NAMALWA (cell line): ENCODE measurements at places on chromosomes 3 and 15.

GRCh38 chr3:153680526-153680925, 440.7 kb upstream of the ARHGEF26 start:
- DNase-seq = no peak

- DNase-seq = no peak
Measured at GRCh38 chr3:186828340-186828739, 14.2 kb upstream of the ADIPOQ start.

GRCh38 chr3:190526787-190527762, 13.2 kb downstream of the IL1RAP start:
- DNase-seq = no peak

- DNase-seq = no peak
Measured at GRCh38 chr15:66654739-66655375, 47.2 kb upstream of the SMAD6 start.

- no peak for DNase-seq
Measured at GRCh38 chr15:100807028-100807427, 72.6 kb upstream of the ALDH1A3 start.

- DNase-seq = no peak
Measured at GRCh38 chr3:59922192-59922591, 872.4 kb upstream of the CFAP20DC start.

GRCh38 chr3:124774327-124774718, 44.1 kb downstream of the UMPS start:
- DNase-seq = no peak

DNA sequence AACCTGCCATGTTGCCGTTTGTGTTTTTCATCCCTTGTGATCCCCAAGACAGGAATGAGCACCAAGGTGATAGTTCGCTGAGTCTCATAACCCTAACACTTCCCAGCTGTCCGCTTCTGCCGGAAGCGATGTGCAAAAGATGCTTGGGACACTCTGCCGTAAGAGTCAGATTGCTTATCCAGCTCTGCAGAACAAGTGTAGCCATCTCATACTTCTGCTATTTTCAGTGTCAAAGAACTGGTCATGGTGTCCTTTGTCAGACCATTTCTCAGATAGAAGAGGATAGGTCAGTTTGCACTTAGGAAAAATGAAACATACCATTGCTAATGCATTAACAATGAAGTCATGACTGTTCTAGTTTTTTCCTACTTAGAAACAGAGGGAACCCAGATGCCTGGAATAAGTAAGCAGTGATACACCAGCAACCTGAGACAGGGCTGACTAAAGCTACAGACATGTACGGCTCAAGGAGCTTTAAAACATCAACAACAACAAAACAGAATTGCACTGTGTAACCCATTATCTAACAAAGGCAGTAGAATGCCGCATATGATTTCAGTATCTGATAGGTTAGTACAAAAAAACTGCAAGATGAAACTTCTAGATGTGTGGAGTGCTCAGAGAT, 134.0 kb upstream of the IL12A start:
- DNase-seq = no peak

- no peak for DNase-seq
Measured at GRCh38 chr3:168889666-168890065, 773.8 kb downstream of the MECOM start.

DNA sequence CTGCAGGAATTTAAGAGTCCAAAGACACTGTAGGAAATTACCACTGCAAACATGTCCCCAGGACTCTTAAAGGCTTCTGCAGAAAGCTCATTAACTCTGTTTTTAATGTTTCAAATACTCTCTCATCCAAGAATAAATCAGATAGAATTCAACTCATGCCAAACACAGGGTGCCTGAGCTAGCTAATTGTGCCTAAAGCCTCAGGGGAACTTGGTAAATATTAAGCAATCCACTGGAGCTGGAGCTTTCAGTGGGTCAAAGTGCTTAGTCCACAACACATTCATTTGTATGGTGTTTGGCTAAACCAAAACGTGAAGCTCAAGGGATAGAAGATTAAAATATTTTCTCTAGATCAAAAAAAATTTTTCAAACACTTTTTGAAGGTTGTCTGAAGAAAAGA, 131.4 kb downstream of the THRB start:
- DNase-seq = no peak

GRCh38 chr15:100941536-100941935, 22.4 kb downstream of the LRRK1 start:
- DNase-seq = no peak

GRCh38 chr3:187369089-187369447, 883 bp downstream of the RTP4 start:
- DNase-seq = no peak

DNA sequence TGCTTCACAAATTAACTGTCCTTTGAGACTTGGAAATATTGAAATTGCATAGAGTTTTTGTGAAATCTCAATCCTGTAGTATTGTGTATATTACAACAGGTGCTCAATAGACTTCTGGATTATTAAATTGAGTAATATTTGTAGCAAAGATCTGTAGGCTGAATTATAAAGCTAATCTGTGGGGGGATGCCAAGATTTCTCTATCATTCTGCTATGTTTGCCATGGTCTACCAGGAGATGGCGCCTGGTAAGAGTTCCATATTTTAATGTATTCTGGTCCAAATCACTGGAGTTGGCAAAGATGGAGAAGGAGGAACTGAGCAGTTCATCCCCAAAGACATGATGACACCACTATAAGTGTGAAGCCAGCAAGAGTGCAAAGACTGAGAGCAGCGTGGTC, 340.9 kb upstream of the TPRG1 start:
- DNase-seq = peak; percentile 15

DNA sequence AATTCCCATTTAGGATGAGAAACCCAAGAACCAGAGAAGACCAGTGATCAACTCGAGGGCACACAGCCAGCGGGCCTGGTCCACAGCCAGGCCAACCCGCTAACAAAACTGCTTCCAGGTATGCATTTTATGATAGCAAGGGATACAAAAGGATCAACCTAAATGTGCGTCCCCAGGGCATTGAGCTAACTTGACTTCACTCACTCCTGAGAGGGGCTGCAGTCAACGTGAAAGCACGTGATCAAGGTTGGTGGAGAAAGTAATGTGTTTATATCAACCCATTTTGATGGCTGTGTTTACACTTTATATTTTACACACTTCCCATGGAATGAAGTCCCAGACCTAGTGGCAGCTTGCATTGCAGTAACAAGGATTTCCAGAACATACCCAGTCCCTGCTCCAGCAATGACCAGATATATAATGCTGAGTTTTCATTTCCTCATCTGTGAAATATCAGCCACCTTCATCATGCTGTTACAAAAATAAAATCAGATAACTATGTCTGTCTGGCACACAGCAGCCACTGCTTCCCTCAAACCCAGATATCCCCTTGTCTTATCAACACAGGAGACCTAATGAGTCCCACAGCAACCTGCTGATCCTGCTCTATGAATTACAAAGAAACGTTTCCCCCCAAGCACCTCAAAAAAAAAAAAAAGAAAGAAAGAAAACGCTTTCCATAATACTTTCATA, 2.0 kb downstream of the KLHL6 start:
- peak; percentile 62 for DNase-seq

DNA sequence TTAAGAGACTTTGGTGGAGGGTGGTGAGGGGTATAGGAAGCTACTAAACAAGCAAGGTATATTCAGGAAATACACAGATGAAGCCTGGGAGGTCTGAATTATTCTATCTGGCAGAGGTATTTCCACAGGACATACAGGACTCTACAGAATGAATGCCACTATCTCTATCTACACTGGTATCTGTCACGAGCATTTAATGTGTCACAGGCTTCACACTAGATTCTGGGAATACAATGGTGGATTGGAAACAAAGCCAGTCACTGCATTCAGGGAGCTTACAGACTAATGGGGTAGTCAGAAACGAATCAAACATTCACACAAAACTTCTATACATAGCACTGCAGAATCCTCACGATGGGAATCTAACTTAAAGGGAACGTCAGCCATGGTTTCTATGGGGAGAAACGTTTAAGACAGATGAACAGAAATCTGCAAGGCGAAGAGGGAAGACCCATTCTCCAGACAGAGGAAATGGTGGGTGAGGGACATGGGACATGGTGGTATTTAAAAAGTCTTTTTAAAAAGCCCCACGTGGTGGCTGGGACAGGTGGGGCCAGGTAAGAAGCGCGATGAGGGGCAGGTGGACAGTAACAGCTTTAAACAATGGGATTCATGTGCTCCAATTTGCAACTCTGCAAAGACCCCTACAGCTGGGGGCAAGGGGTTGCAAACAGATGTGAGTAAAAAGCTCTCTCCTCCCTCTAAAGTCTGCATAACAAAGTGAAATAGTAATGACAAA, 16.5 kb downstream of the LRIG1 start:
- no peak for DNase-seq

- no peak for DNase-seq
Measured at GRCh38 chr3:49531715-49532114, 22.6 kb upstream of the BSN start.

DNA sequence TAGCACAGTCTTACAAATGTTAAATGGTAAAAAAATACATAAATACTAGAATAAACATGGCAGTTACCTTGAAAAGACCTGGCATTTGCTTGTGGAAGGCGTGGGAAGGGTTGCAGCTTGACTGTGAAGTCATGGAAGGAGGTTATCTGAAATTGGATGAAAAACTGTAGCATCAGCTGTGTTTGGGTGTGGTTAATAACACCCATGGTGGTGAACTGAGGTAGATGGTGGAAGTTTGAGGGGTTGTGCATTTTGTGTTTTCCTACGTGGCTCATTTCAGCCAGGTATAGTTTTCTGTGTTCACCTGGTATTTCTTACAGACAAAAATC, 46.5 kb downstream of the PSMD6 start:
- DNase-seq = no peak

- DNase-seq = peak; percentile 44
Measured at GRCh38 chr15:72285927-72286516, 13.7 kb upstream of the PARP6 start.

- DNase-seq = no peak
Measured at GRCh38 chr3:105891101-105891500, 22.3 kb upstream of the CBLB start.

DNA sequence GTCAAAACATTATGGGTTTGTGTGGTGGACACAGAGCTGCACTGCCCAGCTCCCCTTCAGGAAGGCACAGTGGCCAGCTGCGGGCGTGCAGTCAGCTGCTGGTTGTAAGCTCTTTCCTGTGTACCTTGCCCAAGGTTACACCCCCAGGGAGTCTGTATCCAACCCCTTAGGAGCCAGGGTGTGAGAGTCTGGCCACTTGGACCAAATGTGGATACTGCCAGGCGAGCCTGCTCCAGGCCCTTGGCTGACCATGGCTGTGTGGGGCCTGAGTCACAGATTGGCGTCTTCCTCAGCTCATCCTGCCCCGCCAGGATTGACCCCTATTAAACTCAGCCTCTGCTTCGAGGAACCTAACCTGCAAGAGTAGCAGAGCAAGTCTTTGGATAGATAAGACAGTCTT, 56.9 kb downstream of the ABHD5 start:
- DNase-seq = no peak

DNA sequence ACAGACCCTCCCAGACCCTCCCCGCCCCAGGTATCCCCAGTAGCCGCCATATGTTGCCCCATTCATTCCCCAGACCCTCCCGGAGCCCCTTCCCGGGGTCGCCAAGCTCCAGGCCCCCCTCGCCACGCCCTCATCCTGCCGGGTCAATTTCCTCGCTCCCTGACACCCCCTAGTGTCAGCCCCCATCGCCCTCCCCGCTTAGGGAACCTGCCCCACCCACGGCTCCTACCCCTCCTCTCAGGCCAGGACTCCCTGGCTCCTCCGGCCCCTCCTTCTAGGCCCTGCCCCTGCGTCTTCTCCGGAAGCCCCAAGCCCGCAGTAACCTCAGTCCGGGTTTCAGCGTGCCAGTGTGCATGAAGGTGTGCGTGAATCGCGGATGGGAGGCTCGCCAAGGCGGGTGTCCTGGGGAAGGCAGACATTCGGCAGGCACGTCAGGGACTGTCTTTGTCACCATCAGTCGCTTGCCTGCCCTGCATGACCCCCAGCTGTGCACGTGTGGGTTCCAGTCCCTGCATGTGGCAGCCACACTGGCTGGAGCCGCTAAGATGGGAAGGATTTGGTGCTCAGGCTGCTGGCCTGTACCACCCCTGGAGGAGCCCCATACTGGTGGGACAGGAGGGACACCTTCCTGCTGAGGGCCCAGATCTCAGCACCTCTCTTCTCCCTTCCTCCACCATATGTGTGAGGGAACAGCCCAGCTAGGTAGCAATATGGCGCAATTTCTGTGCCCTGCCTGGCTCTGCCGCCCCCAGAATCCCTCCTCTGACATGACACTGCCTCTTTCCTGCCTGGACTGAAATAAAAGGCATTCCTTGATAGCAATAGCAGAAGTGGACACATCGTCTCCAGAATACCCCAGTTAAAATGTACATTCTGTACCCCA, 693 bp downstream of the DISP2 start:
- DNase-seq = peak; percentile 45

GRCh38 chr15:40252438-40253166, 13.7 kb downstream of the PAK6 start:
- DNase-seq = no peak

- no peak for DNase-seq
Measured at GRCh38 chr15:48393645-48394506, 62.6 kb downstream of the DUT start.

GRCh38 chr3:75985432-75985831, 200.1 kb upstream of the ZNF717 start:
- DNase-seq = no peak

GRCh38 chr3:51385621-51386091, 565 bp downstream of the MANF start:
- DNase-seq = no peak

- DNase-seq = no peak
Measured at GRCh38 chr3:89682556-89682955, 575.1 kb downstream of the EPHA3 start.

DNA sequence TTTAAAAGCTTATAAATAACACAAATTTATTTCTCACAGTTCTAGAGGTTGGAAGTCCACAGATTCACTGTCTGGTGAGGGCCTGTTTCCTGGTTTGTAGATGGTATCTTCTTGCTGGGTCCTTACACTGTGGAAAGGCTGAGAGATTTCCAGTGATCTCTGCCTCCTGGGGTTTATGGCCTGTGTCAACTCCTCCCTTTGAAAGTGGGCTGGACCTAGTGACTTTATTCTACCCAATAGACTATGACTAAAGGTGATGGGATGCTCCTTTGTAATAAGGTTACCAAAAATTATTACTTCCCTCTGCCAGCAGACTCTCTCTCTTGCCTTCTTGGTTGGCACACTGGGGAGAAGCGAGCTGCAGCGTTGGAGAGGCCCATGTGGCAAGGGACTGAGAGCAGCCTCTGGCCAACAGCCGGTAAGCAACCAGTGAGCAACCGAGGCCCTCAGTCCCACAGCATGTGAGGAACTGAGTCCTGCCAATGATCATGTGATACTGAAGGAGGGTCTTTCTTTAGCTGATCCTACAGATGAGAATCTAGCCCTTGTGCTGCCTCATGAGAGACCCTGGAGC, 14.0 kb upstream of the COPG1 start:
- DNase-seq = no peak

GRCh38 chr3:53089511-53089910, 40.7 kb downstream of the RFT1 start:
- no peak for DNase-seq

DNA sequence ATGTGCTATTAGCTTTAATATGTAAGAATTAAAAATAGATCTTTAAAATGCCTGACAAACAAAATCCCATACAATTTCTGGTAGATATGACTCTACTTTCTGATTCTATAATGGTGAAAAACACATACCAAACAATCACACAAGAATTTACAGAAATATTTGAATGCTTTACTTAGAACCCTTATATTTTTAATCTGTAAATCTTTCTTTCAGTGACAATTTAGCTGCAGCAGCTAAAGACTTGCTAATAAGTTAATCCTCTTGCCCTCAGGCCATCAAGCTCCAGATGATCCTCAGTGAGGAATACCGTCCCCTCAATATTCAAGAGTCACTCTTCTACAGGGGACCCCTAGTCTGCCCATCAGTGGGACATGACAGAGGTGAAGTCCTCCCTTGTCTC, 55.6 kb downstream of the C3orf80 start:
- no peak for DNase-seq

- no peak for DNase-seq
Measured at GRCh38 chr15:85726454-85726853, 68.3 kb downstream of the KLHL25 start.
